ENCODE measurements at places on chromosomes 5 and 9.

DNA sequence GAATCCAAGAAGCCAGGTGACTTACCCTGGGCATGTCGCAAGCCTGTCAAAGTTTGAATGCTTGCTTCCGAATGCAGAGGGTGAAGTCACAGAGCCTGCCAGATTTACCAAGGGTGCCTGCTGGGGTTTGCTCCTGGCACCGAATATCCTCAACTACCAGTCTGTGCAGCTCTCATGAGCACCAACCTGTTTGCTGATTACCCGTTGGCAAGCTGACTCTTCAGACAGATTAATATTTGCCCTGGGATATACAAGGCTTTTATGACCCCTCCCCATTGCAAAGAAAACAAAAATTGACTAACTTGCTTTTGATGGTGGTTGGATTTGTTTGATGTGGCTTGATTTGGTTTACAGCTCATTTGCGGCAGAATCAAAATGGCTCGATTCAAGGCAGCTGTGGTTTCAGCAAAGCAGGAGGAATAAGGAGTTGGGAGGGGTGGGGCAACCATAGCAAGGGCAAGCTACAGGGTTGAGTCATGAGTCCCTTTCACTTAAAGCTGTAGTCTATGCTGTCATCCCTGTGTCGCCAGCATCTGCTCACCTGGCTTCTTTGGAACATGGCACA lies 82.3 kb upstream of the AGXT2 start:
- no peak for DNase-seq

- no peak for DNase-seq
Measured at GRCh38 chr9:99818500-99818899, 3.2 kb upstream of the NR4A3 start.

DNA sequence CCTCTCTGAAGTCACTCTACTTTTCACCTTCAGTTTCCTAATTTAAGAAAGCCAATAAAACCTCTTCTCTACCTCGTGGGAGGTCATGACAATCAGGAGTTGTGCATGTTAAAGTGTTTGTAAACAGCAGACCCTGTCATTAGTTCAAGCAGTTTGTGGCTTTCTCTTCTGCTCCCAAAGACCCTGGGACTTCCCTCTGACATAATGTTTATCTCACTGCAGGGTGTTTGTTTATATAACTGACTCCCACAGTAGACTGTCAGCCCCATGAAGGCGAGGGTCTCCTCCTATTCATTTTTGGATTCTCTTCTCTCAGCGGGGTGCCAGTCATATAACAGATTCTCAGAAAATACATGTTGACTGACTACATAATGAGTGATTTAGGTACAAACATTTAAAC lies 360.0 kb upstream of the ZNF462 start:
- no peak for DNase-seq

DNA sequence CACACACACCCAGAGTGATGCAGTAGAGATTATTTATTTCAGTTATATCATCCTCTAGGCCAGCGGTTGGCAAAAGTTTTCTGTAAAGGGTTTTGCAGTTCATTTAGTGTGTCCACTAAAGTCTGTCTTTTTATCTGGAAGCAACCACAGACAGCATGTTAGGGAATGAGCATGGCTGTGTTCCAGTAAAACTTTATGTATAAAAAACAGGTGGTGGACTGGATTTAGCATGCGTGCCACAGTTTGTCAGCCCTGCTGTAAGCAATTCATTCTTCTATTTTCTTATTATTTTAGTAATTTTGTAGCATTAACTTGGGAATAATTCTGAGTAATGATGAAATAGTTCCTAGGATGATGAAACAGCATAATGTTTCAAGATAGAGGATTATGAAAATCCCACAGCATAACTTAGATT lies 51.7 kb downstream of the CCNH start:
- DNase-seq, result no peak

DNA sequence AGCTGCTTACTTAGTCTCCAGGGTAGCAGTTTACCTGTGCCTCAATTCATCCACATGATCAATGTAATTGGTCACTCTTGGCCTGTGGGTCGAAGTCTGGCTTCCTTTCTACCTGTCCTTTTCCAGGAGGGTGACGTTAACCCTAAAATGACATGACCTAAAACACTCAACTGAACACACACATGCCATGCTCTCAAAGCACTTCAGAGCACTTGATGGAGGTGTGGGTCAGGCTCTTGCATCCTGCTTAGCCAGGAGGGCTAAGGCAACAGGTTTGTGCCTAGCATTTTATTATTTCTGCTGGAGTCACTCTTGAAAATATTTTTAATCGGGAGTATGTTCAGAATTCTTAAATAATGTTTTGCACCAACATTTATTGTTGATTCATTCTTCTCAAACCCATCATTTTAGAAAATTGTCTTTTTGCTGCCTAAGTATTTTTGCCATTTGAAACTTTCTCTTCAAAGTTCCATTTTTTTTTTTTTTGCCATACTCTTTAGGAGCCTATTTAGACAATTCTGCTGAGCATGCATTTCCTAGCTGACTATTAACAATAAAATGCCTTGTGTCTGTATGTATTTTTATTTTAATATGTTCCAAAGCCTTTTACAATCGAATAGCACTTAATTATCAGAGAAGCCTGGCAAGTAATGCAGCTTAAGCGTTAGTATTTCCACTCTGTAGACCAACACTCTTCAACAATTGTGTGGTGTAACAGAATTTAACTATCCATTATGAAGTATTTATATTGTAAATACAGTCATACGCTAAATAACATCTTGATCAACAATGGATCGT lies 59.1 kb downstream of the ATP10B start:
- DNase-seq, result no peak
